ENCODE measurements at places on chromosomes 12 and 14.
A peak's percentile ranks its signal among the peaks of the same experiment; 100 is the strongest.

DNA sequence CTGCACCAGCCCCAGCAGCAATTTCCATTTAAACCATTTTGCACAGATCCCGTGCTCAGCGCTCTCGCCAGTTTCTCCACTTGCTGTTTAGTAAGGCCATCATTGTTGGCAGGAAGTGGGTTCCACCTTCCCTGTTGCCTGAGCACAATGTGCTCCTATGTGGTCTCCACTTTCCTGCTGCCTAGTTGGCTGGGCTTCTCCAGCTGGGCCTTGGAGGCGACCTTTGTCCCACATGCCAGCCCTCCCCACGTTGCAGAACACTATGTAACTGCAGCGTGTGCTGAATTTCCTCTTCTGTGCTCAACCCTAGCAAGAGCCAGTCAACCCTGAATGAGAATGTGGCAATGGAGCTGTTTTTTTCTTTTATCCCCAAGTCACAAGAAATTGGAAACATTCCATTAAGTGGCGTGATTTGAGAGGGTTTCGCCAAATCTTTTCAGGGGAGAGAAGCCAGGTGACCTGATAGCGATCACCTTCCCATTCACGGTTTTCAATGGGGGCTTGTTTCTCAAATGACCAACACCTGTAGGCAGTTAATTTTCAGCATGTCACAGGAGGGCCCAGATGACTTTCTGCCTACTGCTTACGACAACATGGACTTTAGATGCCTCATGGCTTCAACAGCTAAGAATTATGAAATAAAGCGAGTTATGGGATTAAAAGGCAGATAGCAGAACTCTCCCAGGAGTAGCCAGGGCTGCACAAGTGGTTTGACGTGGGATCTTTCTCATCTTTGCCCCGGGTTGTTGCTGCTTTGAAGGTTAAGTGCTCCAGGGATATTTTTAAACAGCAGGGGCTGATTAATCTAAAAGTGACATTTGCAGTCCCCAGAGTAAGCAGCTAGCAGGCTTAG is at the start of gene ACACB:
Gene ACACB (plus strand): TSS at position 830 of the 853 bp plus-strand sequence. CDS start 22,819 bp downstream, outside the sequence.
- DNase-seq, result no peak

DNA sequence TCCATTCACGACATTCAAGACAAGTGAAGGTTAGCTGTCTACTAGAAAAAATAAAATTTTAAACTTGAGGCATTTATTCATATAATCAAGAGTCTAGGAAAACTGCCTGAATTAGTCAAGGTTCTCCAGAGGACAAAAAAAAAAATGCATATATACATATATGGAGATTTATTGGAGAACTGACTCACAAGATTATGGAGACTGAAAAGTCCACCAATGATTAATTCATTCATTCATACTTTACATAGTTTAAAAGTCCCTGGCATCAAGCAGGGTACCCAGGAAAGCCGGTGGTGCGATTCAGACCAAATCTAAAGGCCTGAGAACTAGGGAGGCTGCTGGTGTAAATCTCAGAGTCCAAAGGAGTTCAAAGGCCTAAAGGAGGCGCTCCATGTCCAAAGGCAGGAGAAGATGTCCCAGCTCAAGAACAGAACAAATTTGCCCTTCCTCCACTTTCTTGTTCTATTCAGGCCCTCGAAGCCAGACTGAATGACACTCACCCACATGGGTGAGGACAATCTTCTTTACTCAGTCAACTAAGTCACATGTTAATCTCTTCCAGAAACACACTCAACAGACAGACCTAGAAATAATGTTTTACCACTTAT is 64.3 kb downstream of the ANKS1B start:
- no peak for DNase-seq

- DNase-seq, result no peak
Observed at GRCh38 chr12:131094831-131095805, 141.4 kb downstream of the ADGRD1 start.

DNA sequence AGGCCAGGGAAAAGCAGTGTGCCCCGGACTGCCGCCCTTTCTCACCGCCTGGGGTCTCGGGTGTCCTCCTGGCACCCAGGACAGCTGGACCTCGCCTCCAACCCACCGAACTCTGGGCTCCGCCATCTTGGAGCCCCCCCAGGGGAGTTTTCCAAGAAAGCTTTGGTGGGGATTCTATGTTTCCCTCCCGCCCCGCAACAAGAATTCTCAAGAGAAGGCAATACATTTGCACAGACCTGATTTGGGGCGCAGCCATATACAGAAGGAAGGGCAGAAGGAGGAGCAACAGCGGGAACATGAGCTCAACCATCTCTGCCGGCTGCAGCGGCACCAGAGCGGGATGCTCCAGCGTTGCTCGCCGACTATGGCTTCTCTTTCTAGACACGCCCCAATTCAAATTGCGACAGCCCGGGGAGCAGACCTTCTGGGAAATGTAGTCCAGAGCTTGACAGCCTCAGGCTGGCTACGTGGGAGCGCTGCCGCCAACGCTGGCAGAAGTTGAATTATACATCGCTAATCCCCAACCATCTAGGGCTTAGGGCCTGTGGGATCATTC is at the start of gene RDH11:
Gene RDH11 (minus strand): TSS at position 371 of the 556 bp plus-strand sequence. CDS start 61 bp downstream, at position 310.
- DNase-seq, result peak; percentile 70

GRCh38 chr14:104586832-104587620 is 7.5 kb downstream of the C14orf180 start:
- DNase-seq, result peak; percentile 2

GRCh38 chr12:88579161-88579517 is 1.1 kb downstream of the KITLG start:
- peak; percentile 58 for DNase-seq

- DNase-seq, result no peak
Observed at GRCh38 chr14:90423166-90423565, 26.3 kb downstream of the CALM1 start.

GRCh38 chr12:51322452-51322851 is 1.5 kb downstream of the BIN2 start:
- no peak for DNase-seq

GRCh38 chr14:79064214-79064613 is 894.0 kb downstream of the NRXN3 start:
- no peak for DNase-seq

DNA sequence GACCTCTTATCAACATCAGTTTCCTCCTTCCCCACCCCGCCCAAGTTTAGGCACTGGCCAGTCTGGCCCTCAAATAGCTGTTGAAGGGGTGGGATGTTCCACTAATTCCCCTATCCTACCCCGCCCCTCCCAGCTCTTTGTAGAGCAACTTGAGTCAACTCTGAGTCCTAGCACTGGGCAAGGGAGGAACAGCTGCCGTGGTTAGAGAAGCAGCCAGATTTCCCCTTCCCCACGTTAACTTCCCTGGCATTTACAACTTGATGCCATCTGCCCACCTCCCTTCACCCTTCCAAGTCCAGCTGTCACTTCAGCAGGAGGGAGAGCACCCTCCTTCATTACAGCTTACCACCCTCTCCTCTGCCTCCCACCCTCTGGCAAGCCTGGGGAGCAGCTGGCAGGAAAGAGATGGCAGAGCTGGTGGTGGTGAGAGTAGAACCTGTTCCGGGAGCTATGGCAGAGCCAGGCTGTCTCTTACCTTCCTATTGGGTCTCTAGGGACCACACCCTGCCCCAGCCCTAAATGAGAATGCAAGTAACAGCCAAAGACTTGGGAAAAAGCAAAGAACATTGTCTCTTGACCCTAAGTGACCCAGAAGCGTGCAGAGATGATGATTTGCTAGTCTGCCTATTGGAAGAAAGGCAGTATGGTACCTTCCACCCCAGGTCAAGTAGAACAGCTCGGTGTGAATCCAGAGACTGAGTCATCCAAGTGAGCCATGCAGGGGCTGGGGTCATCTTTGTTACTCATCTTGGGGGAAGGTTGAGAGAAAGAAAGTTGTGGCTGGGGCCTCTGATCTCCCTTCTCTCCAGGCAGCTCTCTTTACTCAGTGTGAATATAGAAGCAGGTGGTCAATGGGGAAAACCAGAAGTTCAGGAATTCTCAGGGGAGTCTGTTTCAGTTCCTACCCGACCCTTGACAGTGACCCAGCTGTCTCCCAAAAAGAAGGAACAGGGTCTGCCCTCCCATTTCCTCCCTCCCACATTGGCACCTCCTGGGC is 1.5 kb downstream of the BLOC1S1 start:
- DNase-seq, result no peak

GRCh38 chr12:130155416-130156073 is 6.7 kb upstream of the FZD10 start:
- DNase-seq, result no peak

- DNase-seq, result no peak
Observed at GRCh38 chr14:52797653-52798052, 6.2 kb upstream of the GNPNAT1 start.

DNA sequence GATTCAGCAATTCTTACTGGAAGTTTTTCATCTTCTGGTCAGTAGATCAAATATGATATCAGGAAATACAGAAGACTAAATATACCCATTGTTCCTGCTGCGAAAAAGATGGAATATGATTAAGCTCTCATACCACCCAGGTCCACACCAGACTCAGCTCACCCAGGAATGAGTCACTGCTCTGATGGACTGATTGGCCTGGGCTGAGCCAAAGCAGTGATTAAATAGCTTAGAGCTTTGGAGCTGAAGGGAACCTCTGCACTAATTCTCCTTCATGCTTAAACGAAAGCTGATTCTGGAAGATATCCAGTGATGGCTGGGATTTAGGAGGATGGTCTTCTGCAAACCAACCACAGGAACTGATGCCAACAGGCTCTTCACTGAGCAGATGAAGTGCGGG is 62.0 kb upstream of the SYT1 start:
- no peak for DNase-seq

- DNase-seq, result no peak
Observed at GRCh38 chr12:51393676-51394545, 2.7 kb upstream of the GALNT6 start.

GRCh38 chr12:6903722-6904121 is 900 bp upstream of the LRRC23 start:
- no peak for DNase-seq

Measured in NCI-H774 (cell line).